T follicular helper cell (primary cell): ENCODE measurements at places on chromosomes 7 and 10.
A peak's percentile ranks its signal among the peaks of the same experiment; 100 is the strongest.

- no peak for DNase-seq
These were observed 15.0 kb upstream of the GFRA1 start for GRCh38 chr10:116287906-116288501.

DNA sequence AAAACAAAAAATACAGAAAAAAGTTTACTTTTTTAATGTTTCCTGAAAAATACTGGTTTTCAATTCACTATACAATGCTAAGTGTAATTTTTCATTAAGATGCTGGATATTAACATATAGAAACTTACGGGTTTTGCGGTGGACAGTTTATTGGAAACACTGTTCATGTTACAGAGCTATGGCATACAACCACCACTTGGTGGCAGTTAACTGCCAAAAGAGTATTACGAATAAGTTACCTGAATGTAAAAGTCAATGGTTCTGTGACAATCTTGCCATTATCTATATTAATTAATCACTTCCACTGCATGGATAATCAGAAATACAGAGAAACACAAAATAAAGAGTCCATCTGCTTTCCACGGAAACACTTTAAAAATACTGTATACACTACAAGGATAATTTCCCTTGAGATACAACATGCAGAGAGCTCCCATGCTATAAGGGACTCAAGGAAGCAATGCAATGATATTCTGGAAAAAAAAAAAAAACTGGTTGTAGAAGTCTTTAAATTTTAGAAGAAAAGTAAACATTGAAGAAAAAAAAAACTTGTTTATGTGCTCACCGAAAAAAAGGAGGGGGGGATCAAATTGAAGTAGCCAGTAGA lies 97.0 kb downstream of the TPK1 start:
- no peak for DNase-seq

GRCh38 chr7:114026486-114027089 lies 107.8 kb upstream of the PPP1R3A start:
- no peak for DNase-seq

- DNase-seq = no peak
These were observed 3.9 kb upstream of the GPRIN2 start for GRCh38 chr10:46560381-46560780.

DNA sequence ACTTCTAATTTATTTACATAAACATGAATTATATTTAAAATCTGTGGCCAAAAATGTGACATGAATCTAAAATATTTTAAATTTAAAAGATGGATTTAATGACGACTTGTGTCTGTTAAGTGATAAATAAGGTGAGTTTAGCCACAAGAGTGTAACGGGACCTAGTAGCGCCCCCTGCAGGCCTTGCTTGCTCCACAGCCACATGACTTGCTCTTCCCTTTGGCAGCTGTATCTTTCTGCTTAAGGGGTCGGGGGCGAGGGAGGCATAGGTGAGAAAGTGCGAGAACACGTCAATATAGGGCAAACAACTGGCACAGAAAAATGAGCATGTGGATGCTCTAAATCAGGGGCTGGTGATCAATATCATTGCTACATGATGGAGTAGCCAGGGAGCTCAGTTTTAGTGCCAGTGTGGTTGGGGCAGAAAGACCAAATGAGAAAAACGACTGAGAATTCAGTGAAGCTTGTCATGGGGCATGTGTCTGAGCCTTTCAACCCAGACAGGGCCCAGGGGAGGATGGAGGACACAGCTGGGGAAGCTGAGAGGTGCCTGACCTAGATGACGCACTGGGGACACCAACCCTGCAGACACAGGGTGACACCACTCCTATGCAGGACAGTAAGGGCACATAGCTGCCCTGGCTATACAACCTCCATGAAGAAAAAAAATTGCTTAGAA lies 49.8 kb downstream of the PAXIP1 start:
- peak; percentile 58 for DNase-seq

GRCh38 chr7:2929321-2930201 lies 85.5 kb upstream of the GNA12 start:
- no peak for DNase-seq

DNA sequence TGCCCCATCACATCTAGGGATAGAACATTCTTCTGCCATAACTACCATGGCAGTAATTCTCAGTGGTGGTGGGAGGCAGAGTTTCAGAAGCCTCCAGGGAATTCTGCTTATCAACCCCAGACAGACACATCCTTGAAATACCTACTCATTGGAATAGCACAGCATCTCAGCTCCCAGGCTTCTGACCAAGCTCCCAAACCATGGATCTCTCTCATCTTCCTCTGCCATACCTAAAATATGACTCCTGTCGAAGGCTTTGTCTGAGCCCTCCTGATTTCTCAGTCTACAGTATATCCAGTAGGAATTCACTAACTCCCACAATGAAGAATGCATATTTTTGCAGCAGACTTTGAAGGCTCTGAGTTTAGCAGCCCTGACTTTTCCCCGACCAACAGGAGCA lies 687.5 kb downstream of the GRID1 start:
- DNase-seq = no peak
